ENCODE measurements at places on chromosomes 2 and 18.

DNA sequence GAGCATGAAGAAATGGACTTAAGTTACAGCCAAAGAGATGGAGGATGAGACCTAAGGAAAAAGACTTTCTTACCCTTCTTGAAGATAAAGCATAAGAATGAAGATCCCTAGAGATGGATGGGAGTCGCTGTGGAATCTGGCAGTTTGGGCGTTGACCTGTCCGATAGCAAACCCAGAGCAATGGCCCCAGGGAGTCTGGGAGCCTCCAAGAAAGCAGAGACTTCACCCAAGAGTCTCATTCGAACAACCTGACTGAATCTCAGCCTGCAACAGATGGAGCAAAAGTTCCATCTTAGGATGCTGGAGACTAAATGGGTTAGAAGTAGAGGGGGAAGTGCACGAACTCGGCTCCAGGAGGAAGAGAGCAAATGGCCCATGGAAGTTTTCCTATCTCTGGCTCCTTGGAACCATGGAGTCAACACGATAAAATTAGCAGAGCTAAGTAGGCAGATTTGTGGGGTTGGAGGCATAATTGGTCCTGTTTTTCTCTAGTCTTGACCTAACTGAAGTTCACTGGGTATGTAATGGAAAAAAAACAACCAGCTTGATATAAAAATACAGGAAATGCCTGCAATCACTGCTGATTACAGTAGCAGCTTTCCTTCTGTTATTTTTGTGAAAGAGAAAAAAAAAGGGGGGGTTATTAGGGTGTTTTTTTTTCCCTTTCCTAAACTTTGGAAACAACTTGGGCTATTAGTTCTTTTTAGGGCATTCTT, 178.4 kb upstream of the EPAS1 start:
- DNase-seq, result no peak

- no peak for DNase-seq
Measured at GRCh38 chr2:141692829-141693228, 438.0 kb downstream of the LRP1B start.

DNA sequence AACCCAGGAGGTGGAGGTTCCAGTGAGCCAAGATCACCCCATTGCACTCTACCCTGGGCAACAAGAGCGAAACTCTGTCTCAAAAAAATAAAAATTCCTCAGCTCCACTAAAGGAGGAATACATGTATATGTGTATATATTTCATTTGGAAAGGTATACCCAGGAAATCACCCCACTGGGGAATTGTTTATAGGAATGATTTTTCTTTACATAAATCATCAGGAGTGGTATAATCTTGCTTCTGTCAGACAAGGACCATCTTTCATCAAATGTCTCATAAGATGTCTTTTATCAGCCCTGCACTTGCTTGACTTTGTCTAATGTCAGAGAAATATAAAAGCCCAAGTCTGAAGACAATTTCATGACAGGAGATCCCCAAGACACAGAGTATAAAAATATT, 709.1 kb downstream of the LRRTM4 start:
- DNase-seq, result no peak

DNA sequence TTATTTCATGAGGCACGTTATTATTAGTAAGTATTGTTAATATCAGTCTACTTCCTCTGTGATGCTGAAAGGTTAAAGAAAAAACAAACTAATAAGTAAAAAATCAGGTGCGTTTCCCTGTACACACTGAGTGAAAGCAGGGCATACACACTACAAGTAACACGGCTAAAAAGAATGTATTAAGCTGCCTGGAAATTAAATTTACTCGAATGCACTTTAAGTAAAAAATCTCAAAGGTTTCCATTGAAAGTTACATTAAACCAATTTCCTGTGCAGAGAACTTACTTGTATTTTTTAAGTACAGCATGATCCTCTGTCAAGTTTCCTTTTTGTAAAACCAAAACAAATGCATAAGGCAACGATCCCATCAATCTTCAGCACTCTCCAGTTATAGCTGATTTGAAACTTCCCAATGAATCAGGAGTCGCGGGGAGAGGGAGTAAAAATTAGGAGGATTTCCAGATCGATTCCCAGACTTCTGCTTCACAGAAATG, 633 bp downstream of the BCL2 start:
- no peak for DNase-seq

DNA sequence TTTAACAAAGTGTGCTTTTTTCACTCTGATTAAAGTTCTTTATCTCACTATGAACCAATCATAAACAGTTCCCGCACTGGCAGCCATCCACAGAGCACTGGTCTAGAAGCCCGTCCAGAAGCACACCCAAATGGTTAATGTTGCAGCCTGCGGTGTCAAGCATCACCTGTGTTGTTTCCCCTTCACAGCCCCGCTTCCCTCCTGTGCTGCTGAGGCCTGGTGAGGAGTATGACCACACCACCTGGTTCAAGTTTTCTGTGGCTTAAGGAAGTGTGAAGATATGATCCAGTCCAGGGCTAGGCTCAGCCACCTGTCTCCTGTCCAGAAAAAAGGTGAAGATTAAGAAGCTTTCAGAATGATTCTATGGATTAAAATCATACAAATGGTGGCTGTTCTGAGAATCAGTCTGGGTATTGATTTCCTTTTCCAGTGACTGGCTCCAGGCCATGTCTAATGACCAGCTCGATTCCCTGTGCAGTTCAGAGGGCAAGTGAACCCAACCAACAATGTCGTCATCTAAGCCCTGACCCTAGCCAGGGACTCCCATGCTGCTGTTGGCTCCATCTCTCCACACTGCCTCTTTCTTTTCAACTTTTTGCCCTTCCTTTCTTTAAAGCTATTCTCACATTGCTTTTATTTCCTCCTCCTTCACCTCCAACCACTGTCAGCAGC, 17.7 kb downstream of the SRSF7 start:
- DNase-seq, result no peak

DNA sequence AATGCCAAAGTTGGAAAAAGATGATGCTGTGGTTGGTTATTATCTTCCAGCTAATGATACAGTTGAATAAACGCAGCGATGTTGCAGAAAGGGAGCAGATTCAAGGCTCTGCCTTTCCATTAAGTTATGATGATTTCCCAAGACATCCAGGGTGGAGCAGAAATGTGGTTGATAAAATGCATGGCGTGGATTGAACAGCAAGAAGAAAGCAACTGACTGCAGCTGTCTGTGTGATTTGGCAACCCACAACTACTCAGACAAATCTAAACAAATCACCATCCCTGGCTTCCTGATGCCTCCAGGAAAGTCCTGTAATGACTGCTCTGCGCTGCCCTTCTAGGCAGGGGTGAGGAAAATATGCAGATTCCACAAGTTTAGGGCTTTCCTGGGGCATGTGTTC, 166.3 kb downstream of the NRP2 start:
- no peak for DNase-seq

- DNase-seq, result no peak
Measured at GRCh38 chr18:22556222-22557167, 138.8 kb upstream of the CTAGE1 start.

- no peak for DNase-seq
Measured at GRCh38 chr2:168434146-168434545, 21.9 kb upstream of the CERS6 start.

GRCh38 chr2:46096260-46096659, 200.9 kb upstream of the EPAS1 start:
- no peak for DNase-seq

- DNase-seq, result peak; percentile 88
Measured at GRCh38 chr2:73257425-73258125, 23.5 kb downstream of the CCT7 start.

DNA sequence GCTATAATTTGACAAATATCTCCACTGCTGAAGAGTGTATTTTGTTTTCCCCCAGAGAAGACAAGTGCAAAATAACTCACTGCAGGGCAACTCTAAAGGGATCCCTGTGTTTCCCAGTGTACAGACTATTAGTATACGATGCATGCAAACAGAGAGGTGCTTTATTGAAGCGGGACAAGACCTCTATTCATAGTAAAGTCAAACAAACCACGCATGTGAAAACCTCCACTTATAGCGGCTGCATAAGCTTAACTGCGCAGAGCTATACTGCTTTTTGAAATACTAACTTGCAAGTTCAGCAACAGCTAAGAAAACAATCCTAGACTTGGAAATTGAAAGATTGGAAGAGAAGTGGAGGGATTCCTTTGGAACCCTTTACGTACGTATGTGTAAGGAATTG, 15.6 kb downstream of the RNF144A start:
- no peak for DNase-seq

GRCh38 chr2:188979187-188980114, 5.3 kb downstream of the COL3A1 start:
- DNase-seq, result no peak

- DNase-seq, result peak; percentile 88
Measured at GRCh38 chr2:238106698-238107524, 6.8 kb downstream of the ESPNL start.

GRCh38 chr2:74502720-74503505, 3.5 kb upstream of the LBX2 start:
- DNase-seq, result peak; percentile 96

GRCh38 chr2:62404913-62405312, 101.1 kb downstream of the TMEM17 start:
- no peak for DNase-seq

DNA sequence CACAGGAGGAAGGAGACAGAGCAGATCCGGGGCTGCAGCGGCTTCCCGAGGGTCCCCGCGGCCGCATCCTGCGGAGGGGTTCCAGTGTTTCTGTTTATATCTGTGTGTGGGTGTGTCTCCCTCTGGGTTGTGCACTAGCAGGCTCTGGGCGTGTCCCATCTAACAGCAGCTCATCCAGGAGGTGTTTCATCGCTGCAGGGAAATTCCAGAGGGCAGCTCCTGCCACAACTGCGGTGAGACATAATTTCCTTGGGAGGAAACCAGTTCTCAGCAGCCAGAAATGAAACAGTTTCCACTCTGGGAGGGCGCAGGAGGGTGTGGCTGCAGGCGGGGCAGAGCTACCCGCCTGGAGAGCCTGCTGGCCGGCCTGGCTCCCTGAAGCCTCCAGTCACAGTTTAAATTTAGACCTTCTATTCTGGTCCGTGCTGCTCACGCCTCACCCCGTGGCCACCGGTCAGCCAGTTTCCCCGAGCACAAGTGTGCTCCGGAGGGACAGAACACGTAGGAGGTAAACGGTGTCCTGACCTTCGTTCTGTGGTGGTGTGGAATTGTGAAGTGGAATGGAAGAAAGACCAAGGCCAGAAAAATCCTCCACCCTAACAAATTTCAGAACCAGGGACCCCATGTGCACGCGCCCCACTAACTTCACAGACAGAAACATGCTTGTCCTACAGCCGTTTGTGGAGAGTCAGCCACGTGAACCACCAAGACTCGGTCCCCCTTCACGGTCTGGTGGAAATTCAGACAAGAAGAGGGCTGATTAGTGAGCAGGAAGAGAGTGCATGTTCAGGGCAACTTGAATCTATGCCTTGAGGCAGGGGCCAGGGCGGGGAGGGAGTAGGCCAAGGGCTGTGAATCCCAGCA, 50.2 kb downstream of the TEX44 start:
- peak; percentile 92 for DNase-seq

DNA sequence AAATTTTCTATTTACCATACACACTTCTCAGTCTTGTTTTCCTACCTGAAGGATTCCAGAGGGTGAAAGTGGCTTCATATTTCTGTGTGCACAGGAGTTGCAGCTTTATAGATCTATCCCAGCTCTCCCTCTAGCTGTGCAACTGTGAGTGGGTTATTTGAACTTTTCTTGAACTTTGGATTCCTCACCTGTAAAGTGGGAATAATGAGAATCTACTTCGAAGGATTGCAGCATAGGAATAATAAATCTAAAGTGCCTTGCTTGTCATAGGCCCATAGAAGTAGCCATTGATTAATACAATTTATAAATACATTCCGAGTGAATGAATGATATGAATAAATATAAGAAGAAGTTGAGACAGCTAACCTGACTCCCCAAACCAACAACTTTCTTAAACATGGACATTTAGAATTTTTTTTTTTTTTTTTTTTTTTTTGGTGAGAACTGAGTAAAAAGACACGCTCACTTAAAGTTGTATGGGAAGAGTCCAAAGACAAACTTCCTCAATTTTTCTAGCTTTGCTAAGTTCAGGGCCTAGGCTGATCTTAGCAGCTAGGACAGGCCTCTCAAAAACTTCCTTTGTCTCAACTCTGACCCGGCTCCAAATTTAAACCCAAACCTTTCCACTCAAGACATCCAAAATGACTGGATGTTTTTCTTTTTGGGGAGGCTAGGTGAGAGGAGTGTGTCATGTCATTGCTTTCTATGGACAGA, 203.3 kb upstream of the FBXO11 start:
- DNase-seq, result no peak

DNA sequence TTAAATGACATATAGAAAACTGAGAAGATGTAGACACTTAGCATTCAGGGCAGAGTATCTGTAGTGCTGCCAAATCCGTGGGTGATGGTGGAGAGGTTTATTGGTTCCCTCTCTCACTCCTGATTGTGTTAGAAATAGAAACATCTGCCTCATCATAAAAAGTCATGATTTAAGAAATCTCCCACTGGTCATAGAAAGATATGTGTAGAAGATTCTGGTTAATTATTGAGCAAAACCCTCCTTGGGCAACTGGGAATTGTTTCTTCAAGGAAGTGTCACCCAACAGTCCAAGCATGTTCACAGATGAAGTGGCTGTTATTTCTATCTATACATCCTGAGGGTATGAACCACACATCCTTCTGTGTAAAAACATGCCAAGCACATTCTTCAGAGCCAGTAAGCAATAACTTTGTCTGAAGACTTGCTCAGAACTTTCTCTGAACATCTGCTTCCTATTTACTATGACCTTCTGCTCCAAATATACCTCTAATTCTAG, 33.6 kb upstream of the CHRNA1 start:
- DNase-seq, result no peak

DNA sequence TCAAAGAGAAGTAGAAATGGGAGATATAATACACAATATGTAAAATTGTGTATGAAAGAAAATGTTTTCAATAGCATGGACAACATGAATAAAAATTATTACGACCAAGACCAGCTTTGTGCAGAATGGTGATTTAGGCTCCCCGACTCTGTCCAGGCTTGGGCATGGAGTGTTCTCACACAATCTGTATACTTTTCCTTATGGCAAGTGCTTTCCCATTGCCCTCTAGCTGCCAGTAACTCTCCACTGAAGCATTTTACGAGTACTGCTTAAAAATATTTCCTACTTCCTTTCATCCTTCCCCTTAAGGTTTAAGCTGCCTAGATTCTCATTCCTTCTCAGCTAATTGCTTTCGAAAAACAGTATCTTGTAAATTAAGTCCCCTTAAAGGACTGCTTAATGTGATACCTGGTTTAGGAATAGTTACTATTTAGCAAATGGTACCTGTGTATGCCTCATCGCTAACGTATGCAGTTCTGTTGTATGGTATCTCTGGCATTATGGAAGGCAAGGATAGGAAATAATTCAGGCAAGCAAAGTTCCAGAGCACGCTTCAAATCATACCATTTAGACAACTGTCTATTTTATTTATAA, 714.6 kb downstream of the ERBB4 start:
- no peak for DNase-seq

GRCh38 chr2:187890690-187891089, 336.5 kb upstream of the TFPI start:
- DNase-seq, result no peak

- no peak for DNase-seq
Measured at GRCh38 chr2:50753234-50753633, 278.7 kb downstream of the NRXN1 start.

Data from mesenteric fat pad (tissue), 1 donor.